ENCODE measurements at places on chromosomes 6 and 20.

- H3K4me1 ChIP-seq = no peaks in the 10 kb centered on the region
- no peak overlapping the region for H3K27ac ChIP-seq
- H3K4me3 ChIP-seq = no peak overlapping the region
- no peaks in the 10 kb centered on the region for H3K36me3 ChIP-seq
These were observed 7.9 kb upstream of the MYT1 start for GRCh38 chr20:64156136-64156885.

GRCh38 chr6:86536121-86536520 is 401.2 kb upstream of the HTR1E start:
- H3K36me3 ChIP-seq = no peaks in the 10 kb centered on the region
- no peak for DNase-seq
- H3K4me1 ChIP-seq = no peaks in the 10 kb centered on the region
- H3K27me3 ChIP-seq = no peaks in the 10 kb centered on the region
- H3K4me3 ChIP-seq = no peak overlapping the region

DNA sequence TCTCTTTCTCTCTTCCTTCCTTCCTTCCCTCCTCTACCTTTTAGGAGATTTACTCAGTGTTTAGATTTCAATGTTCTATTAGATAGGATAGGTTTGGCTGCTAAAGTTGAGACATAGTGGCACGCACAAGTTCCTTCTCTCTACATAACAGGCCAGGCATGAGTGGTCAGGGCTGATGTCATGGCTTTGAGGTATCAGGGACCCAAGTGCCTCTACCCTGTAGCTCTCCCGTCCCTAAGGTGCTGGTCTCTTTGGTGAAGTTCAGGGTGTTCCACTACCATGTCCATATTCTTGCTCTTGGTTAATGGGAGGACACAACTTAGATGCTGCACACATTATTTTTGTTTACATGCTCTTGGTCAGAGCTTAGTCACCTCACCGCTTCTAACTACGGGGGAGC is 245.3 kb downstream of the QKI start:
- no peak overlapping the region for H3K4me3 ChIP-seq
- H3K36me3 ChIP-seq = no peaks in the 10 kb centered on the region
- DNase-seq = no peak
- no peak overlapping the region for H3K27ac ChIP-seq

- H3K36me3 ChIP-seq = no peaks in the 10 kb centered on the region
- peaks cover 1% of the 10 kb centered on the region for H3K27me3 ChIP-seq
- DNase-seq = no peak
- H3K4me3 ChIP-seq = no peak overlapping the region
- H3K4me1 ChIP-seq = no peaks in the 10 kb centered on the region
- no peak overlapping the region for H3K27ac ChIP-seq
These were observed 57.2 kb downstream of the KLHL31 start for GRCh38 chr6:53608396-53608795.

DNA sequence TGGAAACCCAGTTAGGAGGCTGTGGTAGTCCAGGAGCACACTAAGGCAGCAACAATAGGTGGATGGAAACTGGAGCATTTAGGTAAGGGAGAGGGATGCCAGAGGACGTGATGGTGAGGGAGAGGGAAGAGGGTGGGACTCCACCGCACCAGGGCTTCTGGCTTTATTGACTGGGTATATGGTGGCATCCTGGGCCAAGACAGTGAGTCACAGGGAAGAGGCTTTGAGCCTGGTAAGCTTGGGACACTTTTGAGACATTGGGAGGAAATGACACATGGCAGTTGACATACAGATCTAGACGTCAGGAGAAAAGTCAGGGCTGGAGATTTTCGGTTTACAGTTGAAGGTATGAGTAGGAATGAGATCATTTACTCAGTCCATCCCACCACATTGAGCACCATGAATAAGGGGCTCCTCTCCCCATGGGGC is 14.9 kb downstream of the NT5E start:
- no peaks in the 10 kb centered on the region for H3K36me3 ChIP-seq
- peaks cover 12% of the 10 kb centered on the region for H3K27me3 ChIP-seq
- no peak overlapping the region for H3K4me3 ChIP-seq
- DNase-seq = peak; percentile 65

- DNase-seq = no peak
- peaks cover 27% of the 10 kb centered on the region for H3K4me1 ChIP-seq
- no peak overlapping the region for H3K27ac ChIP-seq
These were observed 43.7 kb upstream of the TULP4 start for GRCh38 chr6:158268361-158269147.

- H3K27me3 ChIP-seq = no peaks in the 10 kb centered on the region
- no peak overlapping the region for H3K27ac ChIP-seq
- no peaks in the 10 kb centered on the region for H3K36me3 ChIP-seq
- no peak overlapping the region for H3K4me3 ChIP-seq
These were observed 8.3 kb downstream of the MYL9 start for GRCh38 chr20:36549628-36549941.

- H3K27ac ChIP-seq = no peak overlapping the region
- no peaks in the 10 kb centered on the region for H3K4me1 ChIP-seq
- peaks cover 25% of the 10 kb centered on the region for H3K27me3 ChIP-seq
- H3K4me3 ChIP-seq = no peak overlapping the region
These were observed 144.7 kb upstream of the FBXL4 start for GRCh38 chr6:99092461-99092860.

GRCh38 chr6:75502884-75503283 is 9.3 kb upstream of the FILIP1 start:
- H3K27me3 ChIP-seq = peaks cover 1% of the 10 kb centered on the region
- H3K36me3 ChIP-seq = no peaks in the 10 kb centered on the region
- DNase-seq = no peak
- H3K4me3 ChIP-seq = no peak overlapping the region

DNA sequence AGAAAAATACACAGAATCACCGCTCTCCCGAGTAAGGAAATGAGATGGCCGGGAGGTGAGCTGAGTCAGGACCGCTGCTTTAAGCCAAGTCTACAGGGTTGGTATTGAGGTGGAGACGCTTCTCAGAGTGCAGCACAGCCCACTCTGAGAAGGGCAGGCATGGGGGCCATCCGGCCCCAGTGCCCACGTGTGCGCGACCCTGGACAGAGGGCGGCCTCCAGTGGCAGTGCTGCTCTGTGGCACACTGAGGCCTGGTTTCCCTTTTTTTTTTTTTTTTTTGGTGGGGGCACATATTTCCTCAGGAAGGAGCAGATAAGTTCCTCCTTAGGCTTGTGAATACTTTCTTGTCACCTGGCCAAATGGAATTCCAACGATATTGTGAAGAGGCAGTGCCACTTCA is 88.8 kb downstream of the FOXC1 start:
- H3K4me3 ChIP-seq = no peak overlapping the region
- no peak for DNase-seq
- no peaks in the 10 kb centered on the region for H3K36me3 ChIP-seq
- H3K27me3 ChIP-seq = no peaks in the 10 kb centered on the region
- H3K27ac ChIP-seq = no peak overlapping the region

GRCh38 chr20:14478126-14478525 is 140.7 kb upstream of the FLRT3 start:
- H3K27ac ChIP-seq = no peak overlapping the region
- H3K36me3 ChIP-seq = no peaks in the 10 kb centered on the region
- H3K4me3 ChIP-seq = no peak overlapping the region
- no peaks in the 10 kb centered on the region for H3K4me1 ChIP-seq
- no peak for DNase-seq

GRCh38 chr6:35044145-35044745 is 96.9 kb downstream of the TCP11 start:
- no peak overlapping the region for H3K27ac ChIP-seq
- no peaks in the 10 kb centered on the region for H3K36me3 ChIP-seq
- DNase-seq = no peak
- peaks cover 11% of the 10 kb centered on the region for H3K4me1 ChIP-seq
- no peaks in the 10 kb centered on the region for H3K27me3 ChIP-seq
- no peak overlapping the region for H3K4me3 ChIP-seq

GRCh38 chr6:38997128-38997761 is 51.3 kb upstream of the GLP1R start:
- H3K4me3 ChIP-seq = no peak overlapping the region
- DNase-seq = peak; percentile 47
- H3K4me1 ChIP-seq = no peaks in the 10 kb centered on the region
- H3K27ac ChIP-seq = no peak overlapping the region

- DNase-seq = no peak
- no peaks in the 10 kb centered on the region for H3K36me3 ChIP-seq
- no peaks in the 10 kb centered on the region for H3K27me3 ChIP-seq
- no peak overlapping the region for H3K4me3 ChIP-seq
- H3K27ac ChIP-seq = no peak overlapping the region
These were observed 115.4 kb downstream of the ZFP64 start for GRCh38 chr20:52076164-52076563.

DNA sequence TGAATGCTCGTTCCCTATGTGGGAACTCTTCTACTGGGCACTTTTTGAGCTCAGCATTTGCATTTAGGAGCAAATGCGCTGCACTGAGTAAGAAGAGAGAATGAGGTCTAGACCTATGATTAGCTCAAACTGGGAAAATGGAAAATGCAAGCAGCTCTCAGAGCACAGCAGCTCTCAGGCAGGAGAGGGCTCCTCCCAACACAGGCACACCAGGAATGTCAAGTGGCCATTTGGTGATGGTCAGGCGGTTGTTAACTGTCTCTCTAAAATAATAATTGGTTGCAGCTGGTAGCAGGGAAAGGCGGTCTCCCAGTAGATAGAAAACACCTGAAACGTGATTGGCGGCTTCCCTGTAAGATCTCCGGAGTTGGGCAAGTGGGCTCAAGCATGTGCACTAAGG is 162.0 kb upstream of the ECI2 start:
- no peak overlapping the region for H3K4me3 ChIP-seq
- H3K27me3 ChIP-seq = no peaks in the 10 kb centered on the region
- H3K36me3 ChIP-seq = no peaks in the 10 kb centered on the region

- H3K27ac ChIP-seq = no peak overlapping the region
- H3K36me3 ChIP-seq = peaks cover 2% of the 10 kb centered on the region
- H3K27me3 ChIP-seq = peaks cover 1% of the 10 kb centered on the region
- no peak overlapping the region for H3K4me3 ChIP-seq
These were observed 143.3 kb upstream of the MAP3K7 start for GRCh38 chr6:90730151-90730673.

DNA sequence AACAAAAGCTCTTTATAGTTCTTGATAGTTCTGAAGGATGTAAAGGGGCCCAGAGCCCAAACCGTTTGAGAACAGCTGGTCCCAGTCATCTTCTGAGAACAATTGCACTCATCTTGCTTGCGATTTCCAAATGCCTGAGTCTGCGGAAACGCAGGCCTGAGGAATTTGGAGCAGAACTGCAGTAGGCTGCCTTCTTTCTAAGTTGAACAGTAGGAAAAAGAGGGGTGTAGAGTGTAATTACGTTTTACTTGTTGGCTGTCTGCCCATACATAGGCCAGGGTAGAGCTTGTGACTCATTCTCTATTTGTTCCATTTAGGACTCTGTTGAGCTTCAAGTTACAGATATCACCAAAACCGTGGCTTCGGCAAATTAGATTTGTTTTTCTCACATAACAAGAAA is 42.0 kb upstream of the KIF16B start:
- H3K4me3 ChIP-seq = no peak overlapping the region
- DNase-seq = no peak
- no peak overlapping the region for H3K27ac ChIP-seq

GRCh38 chr20:62146019-62146755 is 2.6 kb downstream of the SS18L1 start:
- peaks cover 38% of the 10 kb centered on the region for H3K4me1 ChIP-seq
- H3K36me3 ChIP-seq = peaks cover 10% of the 10 kb centered on the region
- no peak overlapping the region for H3K27ac ChIP-seq
- no peak overlapping the region for H3K4me3 ChIP-seq

DNA sequence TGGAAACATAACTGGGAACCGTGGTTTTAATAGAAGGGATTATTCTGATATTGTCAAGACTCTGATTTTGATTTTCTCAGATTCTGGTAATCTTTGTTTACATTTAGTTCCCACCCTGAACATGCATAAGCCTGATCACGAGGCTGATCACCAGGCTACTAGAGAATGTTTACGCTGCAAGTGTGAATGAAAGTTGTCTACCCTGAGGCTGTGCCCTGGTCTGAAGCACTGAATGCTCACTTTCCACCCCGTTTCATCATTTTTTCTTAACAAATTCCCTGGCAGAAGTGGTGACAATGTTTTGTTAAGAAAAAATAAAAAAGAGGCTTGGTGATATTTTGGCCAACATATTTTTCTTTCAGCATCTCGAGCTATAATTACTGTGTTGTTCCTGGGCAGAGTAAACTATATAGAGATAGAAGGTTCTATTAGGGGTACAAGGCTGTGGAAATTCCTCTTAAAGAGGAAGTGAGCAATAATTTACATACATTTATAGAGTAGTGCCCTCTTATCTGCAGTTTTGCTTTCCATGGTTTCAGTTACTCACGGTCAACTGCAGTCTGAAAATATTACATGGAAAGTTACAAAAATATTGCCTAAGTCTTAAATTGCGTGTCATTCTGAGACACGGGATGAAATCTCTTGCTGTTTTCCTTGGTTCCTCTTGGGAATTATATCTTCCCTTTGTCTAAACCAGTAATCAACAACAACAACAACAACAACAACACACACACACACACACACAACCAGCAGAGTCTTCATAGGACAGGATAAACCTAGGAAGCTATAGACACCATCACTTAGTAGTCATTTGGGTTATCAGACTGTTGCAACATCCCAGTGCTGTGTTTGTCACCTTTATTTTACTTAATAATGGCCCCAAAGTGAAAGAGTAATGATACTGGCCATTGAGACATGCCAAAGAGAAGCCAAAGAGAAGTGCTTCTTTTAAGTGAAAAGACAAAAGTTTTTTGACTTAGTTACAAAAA is 566.6 kb upstream of the CITED2 start:
- no peak for DNase-seq
- peaks cover 12% of the 10 kb centered on the region for H3K27me3 ChIP-seq
- no peaks in the 10 kb centered on the region for H3K4me1 ChIP-seq
- no peak overlapping the region for H3K27ac ChIP-seq
- H3K4me3 ChIP-seq = no peak overlapping the region

GRCh38 chr20:57654363-57654997 is 34.3 kb upstream of the ZBP1 start:
- H3K36me3 ChIP-seq = peaks cover 1% of the 10 kb centered on the region
- no peak overlapping the region for H3K27ac ChIP-seq
- H3K27me3 ChIP-seq = no peaks in the 10 kb centered on the region
- no peak overlapping the region for H3K4me3 ChIP-seq

DNA sequence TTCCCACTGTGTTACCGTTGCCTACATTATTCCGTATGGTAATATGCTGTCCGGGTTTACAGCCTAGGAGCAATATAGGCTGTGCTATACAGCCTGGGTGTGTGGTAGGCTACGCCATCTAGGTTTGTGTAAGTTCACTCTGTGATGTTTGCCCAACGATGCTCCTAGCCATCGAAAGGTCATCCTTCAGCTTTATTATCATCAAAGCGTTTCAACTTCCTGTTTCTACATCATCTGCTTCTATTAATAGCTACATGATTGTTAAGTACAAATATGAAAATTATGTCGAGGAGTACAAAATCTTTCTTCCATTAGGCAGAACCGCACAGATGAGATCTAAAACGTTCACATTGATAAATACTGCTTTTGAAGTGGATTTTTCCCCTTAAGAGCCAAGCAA is 69.9 kb downstream of the PPP1R14C start:
- H3K4me1 ChIP-seq = no peaks in the 10 kb centered on the region
- no peak overlapping the region for H3K4me3 ChIP-seq
- no peak overlapping the region for H3K27ac ChIP-seq
- H3K27me3 ChIP-seq = peaks cover 11% of the 10 kb centered on the region
- no peak for DNase-seq
- no peaks in the 10 kb centered on the region for H3K36me3 ChIP-seq
